ENCODE measurements at places on chromosomes 4 and X. TPM values are rescaled to one million over a fixed set of nuclear protein-coding genes. Genes with fewer than 3 reads are reported as not detected.

DNA sequence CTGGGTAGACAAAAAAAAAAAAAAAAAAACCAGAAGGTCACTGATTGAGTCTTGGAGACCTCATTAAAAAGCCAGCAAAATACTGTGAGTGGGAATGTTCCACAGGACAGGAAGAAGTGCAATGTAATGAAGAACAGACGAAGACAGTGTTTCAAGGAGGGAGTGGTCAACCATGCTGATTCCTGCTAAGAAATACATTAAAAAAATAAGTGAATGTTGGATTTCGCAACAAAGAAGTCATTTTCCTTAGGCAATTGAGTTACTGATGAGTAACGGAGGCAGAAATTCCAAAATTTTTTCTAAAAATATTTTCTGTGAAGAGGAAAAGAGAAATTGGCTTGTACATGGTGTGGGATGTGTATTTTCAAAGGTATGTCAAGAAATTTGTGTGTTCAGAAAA, 94.3 kb upstream of the FAM47B start:
- DNase-seq = no peak

DNA sequence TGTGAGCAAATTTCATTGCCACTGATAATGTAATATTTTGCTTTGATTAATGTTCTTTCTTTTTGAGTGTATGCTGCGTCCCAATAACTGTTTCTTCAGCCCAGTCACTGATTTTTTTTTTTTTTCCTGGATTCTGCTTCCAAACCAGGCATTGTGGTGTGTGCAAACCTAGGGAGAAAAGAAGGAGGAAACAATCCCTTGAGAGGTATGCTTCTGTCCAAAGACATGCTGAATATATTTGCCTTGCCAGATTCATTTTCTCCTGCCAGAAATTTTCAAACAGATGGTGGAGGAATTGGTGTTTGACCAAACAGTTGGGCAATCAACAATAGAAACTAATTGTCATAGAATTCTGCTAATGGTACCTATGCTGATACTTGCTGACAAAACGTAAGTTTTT, 753.6 kb downstream of the RPA4 start:
- no peak for DNase-seq

DNA sequence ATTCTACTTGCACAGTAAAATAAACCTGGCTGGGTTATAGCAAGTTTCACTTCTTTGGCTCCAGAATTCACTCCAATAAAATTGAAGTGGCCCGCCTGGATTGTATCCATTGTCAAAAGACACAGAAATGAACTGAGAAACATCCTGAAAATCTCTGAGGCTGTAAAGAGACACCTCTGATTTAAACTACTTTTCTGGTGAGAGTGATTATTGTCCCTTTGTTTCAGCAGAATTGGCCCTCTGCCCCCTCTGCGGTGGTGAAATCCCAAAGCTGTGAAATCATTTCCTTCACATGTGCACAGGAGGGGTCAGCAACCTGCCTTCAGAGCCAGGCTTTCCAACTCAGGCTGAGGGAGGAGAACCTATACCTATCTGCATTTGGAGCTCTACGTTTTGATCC, 23.0 kb downstream of the GAB3 start:
- DNase-seq = no peak

DNA sequence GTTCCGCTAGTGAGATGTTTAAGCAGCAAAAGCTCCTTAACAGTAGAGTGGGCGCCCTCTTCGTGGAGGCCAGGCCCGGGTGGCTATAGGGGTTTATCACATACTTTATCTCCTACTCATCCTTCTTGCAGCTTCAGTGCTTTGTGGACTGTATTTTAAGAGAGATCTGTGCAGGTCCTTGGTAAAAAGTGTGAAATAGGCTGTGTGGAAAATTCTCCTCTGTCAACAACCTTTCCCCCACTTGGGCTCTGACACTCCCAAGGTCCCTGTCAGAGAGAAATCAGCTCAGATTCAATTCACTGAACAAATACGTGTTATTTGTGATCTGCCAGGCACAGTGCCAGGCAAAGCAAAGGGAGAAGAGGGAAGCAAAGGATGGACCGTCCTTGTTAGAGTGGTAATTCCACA, 214.3 kb upstream of the PPARGC1A start:
- DNase-seq = no peak

GRCh38 chrX:42119076-42119475, 195.7 kb upstream of the CASK start:
- no peak for DNase-seq

DNA sequence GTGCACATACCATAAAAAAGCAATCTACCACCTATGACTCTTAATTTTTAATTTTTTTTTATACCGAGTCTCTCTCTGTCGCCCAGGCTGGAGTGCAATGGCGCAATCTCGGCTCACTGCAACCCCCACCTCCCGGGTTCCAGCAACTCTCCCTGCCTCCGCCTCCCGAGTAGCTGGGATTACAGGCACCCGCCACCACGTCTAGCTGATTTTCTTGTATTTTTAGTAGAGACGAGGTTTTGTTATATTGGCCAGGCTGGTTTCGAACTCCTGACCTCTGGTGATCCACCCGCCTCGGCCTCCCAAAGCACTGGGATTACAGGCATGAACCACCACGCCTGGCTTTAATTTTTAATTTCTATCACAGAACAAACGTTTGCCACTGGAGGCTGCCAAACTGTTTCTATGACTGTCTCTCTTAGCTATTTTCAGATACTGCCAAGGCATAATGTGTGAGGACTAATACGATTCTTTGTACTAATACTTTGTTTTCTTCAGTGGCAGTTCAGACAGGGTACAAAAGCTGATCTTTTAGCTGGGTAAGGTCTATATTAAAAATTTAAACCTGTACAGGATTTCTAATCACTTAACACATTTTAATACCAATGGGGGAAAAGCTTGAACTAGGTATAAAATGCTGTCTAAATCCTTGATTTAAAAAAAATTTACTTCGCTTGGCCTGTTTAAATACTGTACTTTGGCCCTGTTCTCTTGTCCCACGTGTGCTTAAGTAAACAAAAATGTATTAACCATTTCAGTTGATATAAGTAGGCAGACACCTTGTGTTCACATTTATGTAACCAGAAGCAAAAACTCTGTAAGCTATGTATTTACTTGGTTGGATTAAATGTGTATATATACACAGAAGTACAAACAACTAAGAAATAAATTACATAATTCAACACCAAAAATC, 2.3 kb downstream of the PGRMC2 start:
- no peak for DNase-seq

- DNase-seq = no peak
These were observed 12.5 kb downstream of the MOB1B start for GRCh38 chr4:70914631-70915030.

GRCh38 chr4:47451657-47452056, 11.8 kb downstream of the COMMD8 start:
- DNase-seq = no peak

DNA sequence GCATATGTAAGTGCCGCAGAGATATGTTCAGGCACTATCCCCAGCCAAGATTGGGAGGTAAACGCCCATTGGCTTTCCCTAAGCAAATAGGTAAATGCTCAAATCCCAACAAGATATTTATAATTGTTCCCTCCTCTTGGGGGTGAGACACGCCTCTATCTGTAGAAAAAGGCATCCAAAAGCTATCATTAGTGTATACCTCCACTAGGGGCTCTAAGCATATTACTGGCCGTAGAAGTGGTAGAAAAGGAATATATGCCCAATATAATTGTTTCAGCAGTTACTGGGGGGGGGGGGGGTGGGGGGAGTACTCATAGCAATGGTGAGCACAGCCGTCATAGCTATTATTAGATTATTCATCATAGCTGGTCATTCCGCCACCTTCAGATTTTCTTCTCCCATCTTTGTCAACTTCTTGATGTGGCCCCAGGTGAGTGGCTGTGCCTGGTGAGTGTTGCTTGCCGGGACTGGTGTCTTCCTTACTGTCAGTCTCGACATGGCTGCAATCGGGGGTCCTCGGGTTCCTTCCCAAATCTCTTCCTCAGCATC, 53.3 kb upstream of the WDR1 start:
- no peak for DNase-seq

- DNase-seq = no peak
These were observed 47.8 kb downstream of the KDR start for GRCh38 chr4:55077577-55077976.

GRCh38 chr4:69849297-69849696, 10.6 kb downstream of the SULT1E1 start:
- DNase-seq = no peak

- no peak for DNase-seq
These were observed 9.6 kb downstream of the DDX60 start for GRCh38 chr4:168308912-168309311.

DNA sequence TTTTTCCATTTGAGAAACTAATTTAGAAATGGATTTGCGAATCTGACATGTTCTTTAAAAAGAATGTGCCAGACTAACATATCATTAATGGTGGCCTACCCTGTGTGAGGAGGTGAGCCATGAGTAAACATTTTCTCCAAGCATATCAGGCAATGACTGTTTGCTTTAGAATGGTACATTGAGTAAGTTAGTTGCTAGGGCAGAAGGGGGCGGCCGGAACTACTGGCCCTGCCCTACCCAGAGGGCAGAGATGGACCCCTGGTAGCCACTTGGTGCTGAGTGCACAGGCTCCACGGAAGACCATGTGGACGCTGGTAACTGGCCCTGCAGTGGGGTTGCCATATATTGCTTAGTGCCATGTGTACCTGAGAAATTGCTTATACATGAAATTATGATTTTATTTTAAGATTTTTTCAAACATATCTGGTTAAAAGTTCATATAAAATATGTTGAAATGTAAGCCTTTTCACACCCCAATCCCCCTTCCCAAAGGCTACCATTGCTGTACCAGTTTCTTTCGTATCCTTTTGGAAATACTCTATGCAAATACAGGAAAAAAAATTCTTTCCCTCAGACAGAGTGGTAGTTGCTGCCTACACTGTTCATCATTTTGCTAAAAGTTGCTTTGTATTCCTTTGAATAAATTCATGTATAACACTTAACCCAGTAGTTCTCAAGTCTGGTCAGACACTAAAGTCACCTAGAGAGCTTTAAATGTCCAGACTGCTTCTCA, 8.8 kb downstream of the FNIP2 start:
- DNase-seq = no peak

GRCh38 chr4:8775121-8775520, 96.5 kb downstream of the HMX1 start:
- DNase-seq = peak; percentile 11

GRCh38 chr4:173013232-173013930, 155.2 kb upstream of the GALNT7 start:
- no peak for DNase-seq

DNA sequence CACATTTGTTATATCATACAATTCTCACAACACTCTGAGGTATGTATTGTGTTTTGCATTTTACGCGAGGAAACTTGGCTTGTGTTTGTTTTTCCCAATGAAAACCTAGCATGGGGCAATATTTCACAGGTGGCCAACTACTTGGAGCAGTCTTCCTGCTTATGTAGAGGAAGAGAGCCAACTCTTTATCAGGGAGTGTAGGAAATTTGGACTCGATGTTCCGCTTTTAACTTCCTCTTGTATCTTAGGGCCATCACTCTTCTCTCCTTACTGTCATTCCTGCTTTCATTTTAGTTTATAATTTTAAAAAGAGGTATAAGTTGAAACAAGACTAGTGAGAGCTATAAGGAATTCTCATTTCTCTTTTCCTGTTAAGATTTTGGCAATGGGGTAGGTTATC, 107.7 kb upstream of the RPS6KA3 start:
- no peak for DNase-seq

- DNase-seq = no peak
These were observed 29.1 kb upstream of the MMAA start for GRCh38 chr4:145589916-145590702.

DNA sequence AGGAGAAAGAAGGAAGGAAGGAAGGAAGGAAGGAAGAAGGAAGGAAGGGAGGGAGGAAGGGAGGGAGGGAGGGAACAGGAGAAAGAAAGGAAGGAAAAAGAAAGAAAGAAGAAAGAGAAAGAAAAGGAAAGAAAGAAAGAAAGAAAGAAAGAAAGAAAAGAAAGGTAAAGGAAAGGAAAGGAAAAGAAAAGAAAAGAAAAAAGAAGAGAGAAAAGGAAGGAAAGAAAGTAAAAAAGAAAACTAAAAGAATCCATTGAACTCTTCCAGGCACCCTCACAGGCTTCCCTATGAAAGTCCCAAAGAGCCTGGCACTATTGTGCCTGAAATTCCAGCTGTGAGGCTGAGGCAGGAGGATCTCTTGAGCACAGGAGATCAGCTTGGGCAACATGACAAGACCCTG, 11.5 kb downstream of the ABCG2 start:
- DNase-seq = no peak

DNA sequence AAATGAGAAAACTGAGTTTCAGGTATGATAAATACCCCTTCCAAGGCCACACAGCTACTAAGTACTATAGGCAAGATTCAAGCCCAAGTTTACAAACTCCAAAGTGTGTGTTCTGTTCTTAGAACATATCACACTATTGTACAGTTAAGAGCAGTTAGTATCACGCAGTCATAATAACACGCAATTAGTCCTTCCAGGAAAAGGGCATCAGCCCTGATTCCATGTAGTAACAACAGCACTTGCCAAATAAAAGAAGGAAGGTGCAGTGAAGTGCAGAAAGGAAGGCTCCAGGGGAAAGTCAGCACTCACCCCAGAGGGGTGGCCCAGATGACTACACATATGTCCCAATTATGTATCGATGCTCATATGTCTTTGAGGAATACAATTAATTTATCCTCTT, 4.4 kb downstream of the TASL start:
- no peak for DNase-seq

DNA sequence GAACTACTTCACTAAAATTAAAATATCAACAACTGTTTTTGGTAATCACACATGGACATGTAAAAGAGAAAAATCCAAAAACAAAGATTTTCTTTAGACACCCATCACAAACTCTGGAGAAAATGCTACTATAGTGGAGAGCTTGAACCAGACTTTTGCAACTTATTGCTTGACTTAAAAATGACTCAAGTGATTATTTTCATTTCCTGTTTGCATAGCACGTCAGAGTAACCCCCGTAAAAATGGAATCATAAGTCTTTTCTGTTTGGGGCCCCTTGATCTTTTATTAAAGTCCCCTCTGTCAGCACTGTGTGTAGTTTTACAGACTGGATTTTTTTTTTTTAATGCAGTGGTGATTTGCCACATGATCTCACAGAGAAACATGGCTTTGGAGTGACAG, 79.5 kb downstream of the PRKG2 start:
- no peak for DNase-seq

- DNase-seq = no peak
These were observed 26.0 kb downstream of the CAPN6 start for GRCh38 chrX:111244235-111244750.

DNA sequence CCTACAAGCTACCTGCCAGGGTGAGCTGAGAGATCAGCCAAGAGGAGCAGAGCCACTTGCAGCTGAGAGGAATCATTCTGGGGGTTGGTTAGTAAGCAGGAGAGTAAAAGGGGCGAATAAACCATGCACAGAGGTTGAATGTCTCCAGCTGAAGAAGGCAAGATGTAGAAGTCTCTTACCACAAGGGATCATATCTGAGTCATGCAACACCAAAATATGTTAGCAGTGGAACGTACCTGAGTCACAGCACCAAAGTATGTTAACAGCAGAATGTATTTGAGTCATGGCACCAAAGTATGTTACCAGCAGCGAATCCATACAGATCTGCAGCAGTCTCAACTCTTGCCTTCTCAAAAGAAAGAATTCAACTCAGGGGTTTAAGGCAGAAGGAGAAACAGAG, 29.9 kb downstream of the C4orf51 start:
- no peak for DNase-seq

- DNase-seq = no peak
These were observed 24.7 kb downstream of the RPL9 start for GRCh38 chr4:39433878-39434492.

Gene AMTN
- not detected for total RNA-seq

Gene TMPRSS11B
- not detected for total RNA-seq

Gene GPR119
- not detected for total RNA-seq

Gene FGFBP2
- 0.52 TPM for total RNA-seq

Gene CXorf65
- total RNA-seq = not detected

Gene ADH1B
- total RNA-seq = 529 TPM

Gene EGF
- total RNA-seq = not detected

Gene CPZ
- 5.3 TPM for total RNA-seq

Gene SLC34A2
- total RNA-seq = not detected

Gene ACE2
- total RNA-seq = 1.0 TPM

All from posterior vena cava (tissue), 2 donors.